ENCODE measurements at places on chromosomes 4 and X.

GRCh38 chr4:65665771-65666523 lies 4.3 kb downstream of the EPHA5 start:
- no peak for DNase-seq

DNA sequence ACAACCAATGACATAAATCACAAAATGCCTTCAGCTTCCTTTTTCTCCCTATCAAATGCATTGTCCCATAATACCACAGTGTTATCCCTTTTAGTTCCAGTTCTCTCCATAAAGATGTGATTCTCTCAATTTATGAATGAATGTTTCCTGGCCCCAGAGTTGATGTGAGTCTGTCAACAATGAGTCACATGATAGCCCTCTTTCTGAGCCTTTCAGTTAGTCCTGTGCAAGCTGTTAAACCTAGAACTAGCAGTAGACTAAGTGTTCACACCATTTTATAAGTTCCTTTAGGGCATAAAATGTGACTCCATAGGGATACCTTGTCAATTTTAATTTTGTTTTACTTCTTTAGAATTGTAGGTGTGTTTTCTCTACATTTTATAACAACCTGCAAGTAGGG lies 129.5 kb downstream of the PABPC4L start:
- DNase-seq, result no peak

- DNase-seq, result no peak
Measured at GRCh38 chr4:54268151-54268550, 39.1 kb downstream of the PDGFRA start.

GRCh38 chrX:107682256-107682655 lies 53.9 kb downstream of the PRPS1 start:
- no peak for DNase-seq

- no peak for DNase-seq
Measured at GRCh38 chr4:174707051-174707676, 121.9 kb downstream of the GLRA3 start.
